ENCODE measurements at places on chromosomes 4 and X.

GRCh38 chrX:39709364-39709763 lies 388.4 kb downstream of the BCOR start:
- DNase-seq, result no peak

- DNase-seq, result no peak
Observed at GRCh38 chrX:110265661-110266060, 52.2 kb downstream of the AMMECR1 start.

GRCh38 chrX:137695417-137695816 lies 129.5 kb downstream of the ZIC3 start:
- DNase-seq, result no peak

DNA sequence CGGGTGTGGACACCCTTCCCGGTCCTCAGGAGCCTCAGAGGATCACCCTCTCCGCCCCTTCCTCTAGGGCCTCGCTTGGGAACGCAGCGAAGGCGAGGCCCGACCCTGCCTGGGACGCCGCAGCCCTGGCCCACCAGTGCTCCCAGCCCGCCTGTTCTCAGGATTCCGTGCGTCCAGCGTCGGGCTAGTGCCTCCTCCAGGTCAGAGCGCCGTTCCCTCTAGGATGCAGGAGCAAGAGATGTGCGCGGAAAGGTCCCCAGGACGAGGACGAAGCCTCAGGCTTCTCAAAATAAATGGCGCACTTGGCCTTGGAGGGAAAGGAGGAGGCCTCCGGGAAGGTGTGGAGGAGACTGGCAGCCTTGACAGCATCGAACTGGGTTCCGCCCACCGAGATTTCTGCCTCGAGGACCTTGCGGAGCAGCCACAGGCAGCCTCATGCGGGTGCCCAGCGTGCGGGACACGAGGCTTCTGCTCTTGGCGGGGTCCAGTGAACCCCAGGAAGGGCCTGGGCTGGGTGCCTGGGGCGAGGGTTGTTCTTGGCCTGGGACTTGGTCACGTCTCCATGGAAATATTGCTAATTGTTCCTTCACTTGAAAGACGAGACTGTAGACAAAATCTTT lies 35.1 kb downstream of the PITX2 start:
- DNase-seq, result no peak

- DNase-seq, result no peak
Observed at GRCh38 chr4:34261799-34262314, 1982.5 kb downstream of the ARAP2 start.

DNA sequence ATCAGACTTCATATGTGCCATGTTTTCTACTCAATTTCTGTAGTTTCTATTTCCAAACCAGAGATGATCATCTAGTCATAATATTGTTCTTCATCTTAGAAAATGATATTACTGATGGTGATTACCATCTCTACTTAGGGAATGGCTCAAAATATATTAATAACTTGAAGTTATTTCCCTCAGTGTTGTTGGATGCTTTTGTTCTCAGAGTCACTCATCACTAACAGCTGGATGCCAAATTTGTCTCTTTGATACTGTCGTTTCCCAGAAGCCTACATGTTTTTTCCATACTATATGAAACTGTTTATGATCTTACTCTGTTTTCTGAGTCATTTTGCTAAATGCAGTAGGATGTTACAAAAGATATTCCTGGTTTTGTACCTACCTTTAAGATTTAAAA lies 8.9 kb downstream of the PGAM4 start:
- DNase-seq, result no peak

GRCh38 chr4:185718578-185719499 lies 93.2 kb downstream of the SORBS2 start:
- DNase-seq, result peak; percentile 26

- DNase-seq, result no peak
Observed at GRCh38 chrX:109847257-109848187, 114.5 kb upstream of the ACSL4 start.

DNA sequence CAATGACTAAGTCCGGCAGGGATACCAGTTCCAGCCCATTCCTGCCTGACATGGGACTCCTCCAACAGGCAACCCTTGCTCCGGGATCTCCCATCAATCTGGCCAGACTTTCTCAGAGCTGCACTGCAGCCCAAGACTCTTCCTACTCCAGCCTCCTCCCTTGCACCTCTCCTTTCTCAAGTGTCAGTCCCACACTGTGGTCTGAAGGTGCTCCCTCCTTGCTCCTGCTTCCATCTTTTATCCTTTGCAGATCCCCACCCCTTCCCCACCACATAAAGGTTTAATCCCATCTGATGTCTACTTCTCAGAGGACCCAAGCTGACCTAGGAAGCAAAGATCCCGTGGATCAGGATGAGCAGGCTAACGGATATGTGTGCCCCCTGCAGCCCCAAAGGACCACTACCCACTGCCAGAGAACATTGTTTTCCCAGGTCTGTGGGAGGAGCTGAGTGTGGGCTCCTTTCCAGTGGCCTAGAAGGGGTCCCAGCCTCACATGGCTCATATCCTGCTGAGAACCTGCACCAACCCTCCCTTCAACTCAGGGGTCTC lies 33.3 kb upstream of the XPNPEP2 start:
- DNase-seq, result no peak

DNA sequence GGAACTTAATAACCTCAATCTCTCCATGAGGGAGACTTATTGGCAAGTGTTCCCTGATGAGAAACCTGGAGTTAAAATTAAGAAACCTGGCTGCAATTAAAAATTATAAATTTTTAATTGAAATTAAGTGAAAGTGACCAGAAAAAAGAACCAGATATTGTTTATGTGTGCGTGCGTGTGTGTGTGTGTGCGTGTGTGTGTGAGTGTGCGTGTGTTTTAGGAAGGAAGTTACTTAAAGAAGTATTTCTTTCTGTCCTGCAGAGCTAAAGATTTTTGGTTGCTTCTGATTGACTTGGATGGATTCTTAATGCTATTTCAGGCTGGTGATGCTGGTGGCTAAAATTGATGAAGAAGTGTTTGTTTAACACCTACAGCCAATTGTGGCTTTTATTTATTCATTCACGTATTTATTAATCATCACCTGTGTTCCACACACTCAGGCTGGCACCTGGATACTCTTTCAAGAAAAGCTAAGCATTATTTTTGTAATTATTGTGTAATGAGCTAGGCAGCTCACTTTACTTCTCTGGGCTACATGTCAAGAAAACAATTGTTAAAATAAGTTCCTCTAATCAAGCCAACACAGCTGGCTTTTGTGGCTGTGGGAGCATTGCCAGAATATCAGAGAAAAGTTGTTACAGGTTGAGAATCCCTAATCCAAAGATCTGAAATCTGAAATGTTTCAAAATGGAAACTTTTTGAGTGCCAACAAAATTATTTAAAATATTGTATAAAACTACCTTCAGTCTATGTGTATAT lies 68.5 kb downstream of the CEP44 start:
- DNase-seq, result no peak

- DNase-seq, result no peak
Observed at GRCh38 chrX:9151772-9152307, 117.9 kb upstream of the FAM9B start.

GRCh38 chr4:15809466-15809865 lies 31.3 kb downstream of the CD38 start:
- DNase-seq, result no peak

DNA sequence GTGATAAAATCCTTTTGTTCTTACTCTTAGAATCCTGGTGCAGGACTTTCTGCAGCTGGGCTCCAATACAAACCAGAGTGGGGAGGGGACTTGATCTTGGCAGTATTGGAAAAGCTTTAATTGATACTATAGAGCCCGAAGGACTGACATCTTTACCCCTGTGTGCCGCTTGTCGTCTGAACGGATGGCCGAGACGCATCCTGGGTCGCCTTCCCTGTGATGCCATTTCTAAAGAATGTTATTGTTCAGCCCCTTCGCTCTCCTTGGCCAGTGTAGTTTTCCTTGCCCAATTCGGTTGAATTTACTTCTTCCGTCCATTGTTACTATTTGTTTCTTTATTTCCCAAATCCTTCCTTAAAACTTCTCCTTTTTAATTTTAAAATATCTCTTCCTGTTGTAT lies 80.9 kb downstream of the CLDN34 start:
- no peak for DNase-seq

DNA sequence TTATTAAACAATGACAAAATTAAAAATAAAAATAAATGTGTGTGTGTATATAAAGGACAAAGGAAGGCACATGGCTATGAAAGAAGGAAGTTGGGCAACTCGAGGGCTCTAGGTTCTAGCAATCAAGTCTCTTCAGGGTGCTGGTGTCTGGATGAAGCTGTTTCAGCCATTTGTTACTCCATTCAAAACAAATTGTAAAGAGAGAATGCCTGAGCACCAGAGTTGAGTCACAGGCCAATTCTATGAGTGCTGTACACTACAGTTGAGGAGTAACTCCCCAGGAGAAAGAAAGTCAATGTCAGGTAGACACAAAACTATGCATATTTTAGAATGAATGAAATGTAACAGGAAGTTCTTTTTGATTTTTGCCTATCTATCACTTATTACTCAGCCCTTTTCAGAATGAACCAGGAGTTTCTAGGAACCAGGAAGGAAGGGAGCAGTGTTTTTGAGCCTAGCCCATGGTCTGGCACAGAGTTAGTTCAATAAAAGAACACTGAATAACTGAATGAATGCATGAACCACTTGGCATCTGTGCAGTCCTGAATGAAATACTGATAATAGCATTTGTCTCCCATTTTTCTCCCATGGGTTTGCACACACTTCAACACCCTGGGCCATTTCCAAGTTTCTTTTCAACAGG lies 151.7 kb upstream of the CPEB2 start:
- DNase-seq, result no peak

DNA sequence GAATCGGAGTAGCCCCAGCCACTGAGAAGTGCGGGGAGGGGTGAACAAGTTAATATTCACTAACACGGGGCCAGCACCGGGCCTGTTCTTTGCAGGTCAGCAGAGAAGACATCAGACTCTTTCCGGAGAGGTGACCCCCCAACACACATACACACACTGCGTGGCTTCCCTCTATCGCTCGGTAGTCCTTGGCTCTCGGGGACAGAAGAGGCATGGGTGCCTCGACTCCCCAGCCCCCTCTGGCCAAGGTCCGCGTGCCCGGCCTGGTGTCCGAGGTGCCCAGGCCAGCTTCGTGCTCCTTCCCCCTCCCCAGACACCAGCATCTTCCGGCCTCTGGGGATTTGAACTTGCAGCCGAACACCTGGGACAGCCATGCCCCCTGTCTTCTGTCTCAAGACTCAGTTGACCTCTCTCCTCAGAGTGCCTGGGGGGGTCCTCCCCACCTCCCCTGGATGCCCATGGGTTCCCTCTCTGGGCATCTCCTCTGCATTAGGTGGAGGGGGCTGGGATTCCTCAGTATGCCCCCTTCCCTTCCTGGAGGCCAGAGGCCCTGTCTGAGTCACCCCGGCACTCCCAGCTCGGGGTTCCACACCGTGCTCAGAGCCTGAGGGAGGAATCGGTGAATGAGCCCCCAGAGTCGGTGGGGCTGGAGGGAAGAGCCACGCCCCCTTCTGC lies 104.5 kb downstream of the SORCS2 start:
- DNase-seq, result no peak

DNA sequence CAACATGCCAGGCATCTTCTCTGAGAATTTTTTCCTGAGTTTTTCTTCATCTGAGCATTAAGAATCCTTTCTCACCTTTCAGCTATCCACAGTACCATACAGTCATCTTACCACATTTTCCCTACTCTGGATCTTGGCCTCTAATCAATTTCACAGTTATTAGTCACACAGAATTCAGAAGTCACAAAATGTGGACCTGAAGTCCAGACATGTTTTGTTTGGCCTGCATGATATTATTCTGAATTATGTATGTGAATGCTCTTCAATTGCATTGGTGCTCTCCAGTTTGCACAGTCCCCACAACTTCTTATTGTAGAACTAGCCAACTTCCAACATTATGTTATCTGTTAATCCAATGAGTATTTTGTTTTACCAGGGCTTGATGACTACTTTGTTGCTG lies 102.3 kb upstream of the GRIA3 start:
- DNase-seq, result no peak

DNA sequence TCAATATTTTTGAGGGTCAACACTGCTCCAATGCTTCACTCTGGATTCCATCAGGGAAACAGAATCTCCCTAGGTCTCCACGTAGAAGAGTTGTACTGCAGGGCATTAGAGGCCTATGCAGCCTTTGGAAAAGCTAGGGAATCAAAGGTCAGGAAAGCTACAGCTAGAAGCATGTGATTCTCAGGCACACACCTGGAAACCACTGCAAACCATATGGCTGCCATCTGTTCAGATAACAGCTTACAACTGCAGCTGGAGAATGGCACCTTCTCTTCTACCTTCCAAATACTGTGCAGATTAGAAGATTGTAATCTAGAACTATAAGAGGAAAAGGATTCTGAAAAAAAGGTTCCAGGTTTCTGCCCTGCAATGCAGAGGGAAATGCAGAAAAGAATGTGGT lies 60.6 kb downstream of the BTC start:
- no peak for DNase-seq

DNA sequence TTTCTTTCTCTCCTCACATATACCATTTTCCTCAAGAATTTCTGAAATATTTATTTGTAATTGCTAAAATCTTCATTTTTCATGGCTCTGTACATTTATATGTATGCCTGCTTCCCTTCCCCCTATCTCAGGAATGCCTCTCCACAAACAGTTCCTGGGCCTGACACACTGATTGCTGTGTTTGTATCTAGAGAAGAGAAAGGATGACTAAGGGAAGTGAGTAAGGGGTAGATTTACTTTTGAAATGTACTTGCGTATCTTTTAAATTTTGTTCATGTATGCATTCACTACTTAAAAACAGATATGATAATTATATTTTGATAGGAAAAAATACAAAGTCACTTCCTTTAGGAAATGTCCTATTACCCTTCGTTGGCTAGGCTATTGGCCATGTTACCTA lies 790.8 kb downstream of the PCDH18 start:
- DNase-seq, result no peak

GRCh38 chr4:8283161-8283560 lies 13.6 kb downstream of the HTRA3 start:
- no peak for DNase-seq

- no peak for DNase-seq
Observed at GRCh38 chr4:27094783-27095182, 234.1 kb downstream of the STIM2 start.

DNA sequence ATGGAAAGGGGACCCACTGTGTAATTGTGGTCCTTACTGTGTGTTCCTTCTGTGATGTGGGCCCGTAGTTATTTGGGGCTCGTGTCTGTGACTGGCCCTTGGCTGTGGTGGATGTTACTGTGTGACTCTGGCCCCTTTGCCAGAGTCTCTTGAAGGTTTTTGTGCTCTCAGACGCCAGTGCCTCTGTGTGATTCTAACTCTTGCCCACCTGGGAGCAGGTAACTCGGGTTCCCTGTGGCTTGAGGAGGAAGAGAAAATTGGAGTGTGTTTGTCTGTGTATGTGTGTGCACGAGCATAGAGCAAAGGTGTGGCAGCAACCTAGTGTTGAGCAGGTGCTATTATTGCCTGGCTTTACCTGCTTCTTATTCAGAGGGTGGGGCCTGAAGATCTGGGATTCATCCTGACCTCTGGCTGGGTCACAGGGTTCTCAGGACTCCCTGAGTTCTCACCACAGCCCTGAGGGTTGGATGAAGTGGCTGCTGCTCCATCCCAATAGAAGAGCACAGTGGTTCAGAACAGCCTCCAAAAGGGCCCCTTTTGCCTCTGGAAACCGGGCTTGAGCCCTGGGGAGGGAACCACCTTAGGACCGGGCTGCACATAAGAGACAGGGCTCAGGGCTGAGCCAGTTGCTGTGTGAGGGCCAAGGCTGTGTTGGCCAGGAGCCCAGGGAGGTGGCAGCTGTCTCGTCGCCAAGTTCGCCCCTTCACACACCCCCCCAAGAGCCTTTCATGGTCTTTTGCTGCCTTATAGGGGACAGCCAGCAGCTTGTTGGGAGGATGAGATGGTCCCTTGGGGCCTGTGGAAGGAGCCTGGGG lies 1.3 kb downstream of the RBM10 start:
- DNase-seq, result no peak

GRCh38 chrX:114932550-114932949 lies 84.9 kb downstream of the IL13RA2 start:
- no peak for DNase-seq

Data from G401 (cell line).